ENCODE measurements at places on chromosomes 12 and 14.

DNA sequence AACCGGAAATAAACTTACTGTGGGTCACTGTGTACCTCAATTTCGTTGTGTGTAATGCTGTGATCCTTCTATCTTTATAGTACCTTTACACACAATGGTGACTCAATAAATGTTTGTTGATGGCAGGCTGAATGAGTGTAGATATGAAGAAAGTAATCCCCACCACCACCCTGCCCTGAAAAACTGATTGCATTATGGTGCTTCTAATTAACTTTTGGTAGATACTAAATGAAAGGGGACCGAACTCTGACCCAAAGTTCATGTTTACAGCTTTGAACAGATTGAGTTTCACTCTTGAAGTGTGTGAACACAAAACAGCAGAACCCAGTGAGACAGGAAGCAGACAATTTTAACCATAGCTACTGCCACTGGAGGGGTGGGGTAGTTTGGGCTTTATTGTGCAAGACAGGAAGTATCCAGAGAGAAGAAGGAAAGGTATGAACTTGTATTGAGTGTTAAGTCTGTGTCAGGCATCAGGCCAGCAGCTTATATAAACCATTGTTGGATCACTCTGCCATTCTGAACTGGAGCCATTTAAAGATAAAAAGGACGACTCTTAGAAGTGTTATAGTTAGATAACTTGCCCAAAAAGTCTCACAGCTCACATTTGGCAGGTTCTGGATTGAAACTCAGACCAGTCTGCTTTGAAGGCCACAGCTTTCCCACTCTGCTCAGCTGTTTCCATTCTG lies 197.0 kb upstream of the AMIGO2 start:
- DNase-seq, result peak; percentile 24

GRCh38 chr14:76376409-76376877 lies 506 bp downstream of the ESRRB start:
- DNase-seq, result no peak

DNA sequence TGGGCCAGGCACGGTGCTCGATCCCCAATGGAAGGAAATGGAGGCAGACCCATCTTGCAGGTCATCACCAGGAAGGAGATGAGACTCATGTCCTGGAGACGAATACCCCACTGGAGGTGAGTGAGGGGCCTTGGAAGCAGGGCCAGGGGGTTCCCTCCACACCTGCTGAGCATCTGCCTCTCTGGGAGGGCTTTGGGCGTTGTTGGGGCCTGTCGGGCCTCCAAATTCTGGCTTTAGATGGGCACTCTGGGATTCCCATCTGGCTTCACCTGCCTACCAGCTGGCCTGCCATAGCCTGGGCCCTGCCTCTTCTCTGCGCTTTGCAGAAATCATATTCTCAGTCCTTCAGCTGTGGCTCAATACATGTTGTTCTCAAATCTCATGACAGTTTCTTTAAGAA lies 13.9 kb downstream of the RTL1 start:
- DNase-seq, result no peak

DNA sequence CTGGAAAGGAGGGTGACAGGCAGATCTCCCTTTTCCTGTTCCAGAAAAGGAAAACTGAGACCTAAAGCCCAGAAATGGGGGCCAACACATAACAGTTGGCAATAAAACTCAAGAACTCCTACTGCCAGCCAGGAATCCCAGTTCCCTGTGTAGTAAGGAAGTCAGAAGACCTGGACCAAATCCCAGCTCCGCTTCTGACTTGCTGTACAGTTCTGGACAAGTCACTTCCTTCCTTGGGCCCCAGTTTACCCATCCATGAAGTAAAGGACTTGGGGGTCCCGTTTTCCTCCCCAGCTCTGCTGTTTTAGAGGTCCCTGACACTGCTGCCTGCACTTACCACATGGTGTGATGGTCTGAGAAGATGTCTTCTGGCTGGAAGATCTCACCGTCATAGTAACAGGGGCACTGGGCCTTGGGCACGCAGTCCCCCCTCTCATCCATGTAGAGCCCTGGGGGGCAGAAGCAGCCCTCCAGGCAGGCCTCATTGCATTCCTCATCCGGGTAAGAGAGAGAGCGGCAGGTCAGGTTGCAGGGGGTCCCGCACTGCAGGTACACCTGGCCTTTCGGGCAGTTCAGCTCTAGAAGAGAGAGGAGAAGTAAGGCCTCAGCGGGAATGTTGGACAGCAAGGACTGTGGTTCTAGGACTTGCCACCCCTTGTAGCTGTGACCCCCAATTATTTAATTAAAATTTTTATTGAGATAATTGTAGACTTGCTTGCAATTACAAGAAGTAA lies 72.1 kb downstream of the VWF start:
- no peak for DNase-seq

GRCh38 chr12:31620311-31620710 lies 29.4 kb upstream of the DENND5B start:
- no peak for DNase-seq

DNA sequence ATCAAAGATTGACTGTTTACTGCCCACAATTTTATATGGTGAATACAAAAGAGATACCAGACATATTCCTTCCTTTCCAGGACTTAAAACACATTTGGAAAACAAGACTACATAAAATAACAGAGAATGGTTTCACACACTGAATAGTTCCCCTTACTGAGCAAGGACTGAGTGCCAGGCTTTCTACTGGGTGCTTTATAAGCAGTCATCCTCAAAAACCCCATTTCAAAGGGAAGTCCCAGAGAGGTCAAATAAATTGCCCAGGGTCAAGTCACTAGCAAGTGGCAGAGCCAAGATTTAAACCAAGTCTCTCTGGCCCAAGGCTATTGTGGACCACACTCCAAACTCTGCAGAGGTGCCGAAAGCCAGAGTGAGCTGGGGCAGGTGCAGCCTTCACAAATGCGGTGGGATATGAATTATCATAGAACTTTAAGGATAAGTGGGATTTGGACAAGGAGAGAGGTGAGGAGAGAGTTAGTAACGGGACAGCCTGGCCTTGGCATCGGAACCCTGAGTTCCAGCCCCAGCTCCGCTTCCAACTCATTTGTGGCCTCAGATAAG lies 9.1 kb upstream of the RPAP3 start:
- no peak for DNase-seq

DNA sequence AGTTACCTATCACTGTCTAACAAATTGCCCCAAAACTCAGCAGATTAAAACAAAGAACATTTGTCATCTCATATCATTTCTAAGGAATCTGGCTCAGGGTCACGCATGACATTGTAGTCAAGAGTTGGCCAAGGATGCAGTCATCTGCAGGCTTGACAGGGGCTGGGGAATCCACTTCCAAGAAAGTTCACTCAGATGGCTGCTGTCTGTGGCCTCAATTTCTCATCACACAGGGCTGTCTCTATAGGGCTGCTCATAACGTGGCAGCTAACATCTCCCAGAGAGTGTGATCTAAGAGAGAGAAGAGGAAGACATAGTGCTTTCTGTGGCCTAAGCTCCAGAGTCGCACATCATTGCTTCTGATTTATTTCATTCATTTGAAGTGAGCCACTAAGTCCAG lies 17.0 kb upstream of the IL22 start:
- no peak for DNase-seq

DNA sequence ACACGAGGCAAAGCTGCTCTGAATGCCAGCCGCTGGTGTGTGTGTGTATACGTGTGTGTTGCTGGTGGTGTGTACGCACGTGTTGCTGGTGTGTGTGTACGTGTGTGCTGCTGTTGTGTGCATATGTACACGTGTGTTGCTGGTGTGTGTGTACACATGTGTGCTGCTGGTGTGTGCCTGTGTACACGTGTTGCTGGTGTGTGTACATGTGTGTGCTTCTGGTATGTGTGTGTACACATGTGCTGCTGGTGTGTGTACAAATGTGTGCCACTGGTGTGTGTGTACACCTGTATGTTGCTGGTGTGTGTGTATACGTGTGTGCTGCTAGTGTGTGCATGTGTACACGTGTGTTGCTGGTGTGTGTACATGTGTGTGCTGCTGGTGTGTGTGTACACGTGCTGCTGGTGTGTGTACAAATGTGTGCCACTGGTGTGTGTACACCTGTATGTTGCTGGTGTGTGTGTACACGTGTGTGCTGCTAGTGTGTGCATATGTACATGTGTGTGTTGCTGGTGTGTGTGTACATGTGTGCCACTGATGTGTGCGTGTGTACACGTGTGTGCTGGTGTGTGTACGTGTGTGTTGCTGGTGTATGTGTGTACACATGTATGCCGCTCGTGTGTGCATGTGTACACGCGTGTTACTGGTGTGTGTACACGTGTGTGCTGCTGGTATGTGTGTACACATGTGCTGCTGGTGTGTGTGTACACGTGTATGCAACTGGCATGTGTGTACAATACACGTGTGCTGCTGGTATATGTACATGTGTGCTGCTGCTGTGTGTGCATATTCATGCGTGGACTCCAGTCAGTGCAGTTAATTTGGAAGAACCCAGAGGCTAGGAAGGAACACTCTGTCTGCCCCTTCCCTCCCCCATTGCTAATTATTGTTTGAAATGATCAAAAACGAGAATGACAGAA lies 47.2 kb downstream of the CACNA2D4 start:
- DNase-seq, result no peak

- peak; percentile 37 for DNase-seq
Observed at GRCh38 chr14:58815161-58815701, 177.5 kb downstream of the DACT1 start.

DNA sequence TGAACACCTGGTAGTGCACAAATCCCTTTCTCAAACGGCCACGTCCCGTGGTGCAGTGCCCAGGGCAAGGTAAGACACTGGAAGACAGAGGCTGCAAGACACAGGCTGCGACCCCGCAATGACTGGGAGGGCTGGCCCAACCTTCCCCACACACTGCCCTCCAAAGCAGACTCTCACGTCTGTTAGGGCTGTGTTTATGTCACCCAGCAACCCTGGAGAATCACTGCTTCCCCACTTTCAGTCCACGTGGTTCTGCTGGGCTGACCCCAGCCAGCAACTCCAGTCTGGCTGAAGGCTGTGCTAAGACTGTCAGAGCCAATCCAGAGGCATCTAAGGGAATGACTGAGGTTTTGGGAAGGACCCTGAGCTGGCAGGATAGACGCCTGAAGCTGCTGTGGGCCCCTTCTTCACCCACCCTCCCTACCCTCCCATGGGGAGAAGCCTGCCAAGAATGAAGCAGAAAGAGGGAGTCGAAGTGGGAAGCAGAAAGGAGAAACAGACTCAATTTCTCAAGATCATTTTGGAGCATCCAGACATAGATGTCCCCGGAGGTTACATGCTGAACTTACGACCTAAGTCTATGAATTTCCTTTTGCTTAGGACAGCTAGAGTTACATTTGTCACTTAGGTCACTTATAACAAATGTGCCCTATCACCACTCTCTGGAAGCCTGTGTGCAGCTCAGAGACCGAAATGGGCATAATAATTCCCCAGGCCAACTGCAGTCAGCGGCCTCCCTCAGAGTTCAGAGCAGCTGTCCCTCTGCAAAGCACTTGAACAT lies 11.7 kb downstream of the KDM2B start:
- no peak for DNase-seq

- DNase-seq, result no peak
Observed at GRCh38 chr14:50734950-50735695, 67.0 kb upstream of the SAV1 start.

DNA sequence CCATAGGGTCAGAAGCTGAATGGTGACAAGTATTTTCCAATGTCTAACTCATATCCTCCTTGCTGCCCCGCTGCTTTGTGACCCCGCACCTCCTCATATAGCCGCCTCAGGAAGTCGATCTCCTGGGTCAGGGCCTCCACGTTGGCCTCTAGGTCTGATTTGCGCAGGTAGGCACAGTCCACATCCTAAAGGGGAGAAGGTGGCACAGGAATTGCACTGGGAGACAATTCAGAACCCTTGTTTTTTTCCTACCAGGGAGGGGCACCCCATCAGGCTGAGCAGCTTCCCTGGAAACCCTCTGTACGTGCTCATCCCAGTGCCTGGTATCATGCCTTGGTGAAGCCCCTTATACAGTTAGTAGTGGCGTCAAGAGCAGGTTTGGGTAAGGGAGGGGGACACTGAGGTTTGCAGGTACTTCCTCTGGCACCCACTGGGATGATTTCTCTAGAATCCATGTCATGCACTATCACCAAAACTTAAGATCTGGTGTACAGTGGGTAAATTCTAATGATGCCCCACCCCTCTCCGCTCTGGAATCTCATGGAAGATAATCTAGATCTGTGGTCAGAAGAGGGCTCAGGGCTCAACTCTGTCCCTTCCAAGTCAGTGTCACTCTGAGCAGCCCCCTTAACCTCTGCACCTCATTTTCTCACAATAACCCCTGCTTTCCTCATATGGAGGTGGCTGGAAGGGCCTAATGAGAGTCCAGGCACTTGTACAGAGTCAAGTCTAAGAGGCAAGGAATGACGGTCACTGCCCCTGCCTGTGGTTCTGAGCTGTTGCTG lies 20.1 kb upstream of the KRT86 start:
- DNase-seq, result no peak

GRCh38 chr14:95071649-95072280 lies 85.6 kb downstream of the DICER1 start:
- no peak for DNase-seq

DNA sequence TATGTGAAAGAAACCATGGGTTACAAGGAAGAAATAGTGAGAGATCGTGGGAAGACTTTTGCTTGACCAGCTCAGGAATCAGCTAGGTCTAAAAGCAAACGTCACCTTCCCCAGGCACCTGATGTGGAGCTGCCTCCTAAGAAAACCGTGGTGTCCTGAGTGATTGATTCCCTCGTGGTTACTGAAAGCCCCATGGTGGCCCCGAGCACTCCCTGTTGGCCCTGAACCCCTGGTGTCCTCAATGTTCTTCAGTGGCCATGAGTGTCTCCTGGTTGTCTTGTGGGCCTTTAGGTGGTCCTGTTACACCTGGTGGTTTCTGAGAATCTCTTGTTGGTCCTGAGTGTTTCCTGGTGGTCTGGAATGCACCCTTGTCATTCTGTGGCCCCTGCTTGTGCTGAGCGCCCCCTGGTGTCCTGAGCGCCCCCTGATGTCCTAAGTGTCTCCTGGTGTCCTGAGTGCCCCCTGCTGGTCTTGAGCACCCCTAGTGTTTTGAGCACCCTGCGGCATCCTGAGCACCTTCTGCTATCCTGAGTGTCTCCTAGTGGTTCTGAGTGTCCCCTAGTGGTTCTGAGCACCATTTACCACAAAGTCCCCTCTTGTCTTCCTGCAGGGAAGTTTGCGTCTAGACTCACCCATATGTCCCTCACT lies 518.7 kb downstream of the TMEM121 start:
- no peak for DNase-seq

- no peak for DNase-seq
Observed at GRCh38 chr12:9717070-9717925, 15.6 kb downstream of the CLECL1 start.

- no peak for DNase-seq
Observed at GRCh38 chr14:44896275-44897040, 65.3 kb downstream of the KLHL28 start.

GRCh38 chr12:1318327-1319031 lies 275.9 kb downstream of the FBXL14 start:
- peak; percentile 29 for DNase-seq

Data from BJ (cell line).